ENCODE measurements at places on chromosomes 5 and 9. TPM values are rescaled to one million over a fixed set of nuclear protein-coding genes. Genes with fewer than 3 reads are reported as not detected.

ACSL6 gene
- total RNA-seq = 0.09 TPM

PCDHB9 gene
- 0.14 TPM for total RNA-seq

SPOCK1 gene
- 7.0 TPM for total RNA-seq

DNA sequence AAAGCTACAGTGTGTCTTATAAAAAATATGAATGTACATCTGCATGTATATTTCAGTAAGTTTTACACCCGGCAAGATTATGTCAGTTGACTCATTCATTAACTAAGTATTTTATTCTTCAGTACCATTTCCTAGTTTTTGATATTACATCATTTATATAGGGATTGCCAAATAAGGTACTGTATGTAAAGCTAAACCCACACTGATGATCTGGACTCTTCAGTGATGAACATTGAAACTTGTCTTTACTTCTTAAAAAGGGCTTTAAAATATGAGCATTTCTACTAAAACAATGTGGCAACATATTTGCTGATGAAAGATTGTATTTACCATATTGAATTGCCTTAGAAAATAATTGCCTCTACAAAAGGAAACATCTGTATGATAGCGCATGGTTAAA is 151.8 kb upstream of the TLX3 start:
- peak; percentile 8 for DNase-seq

GRCh38 chr5:128538000-128538249 is at the start of gene FBN2:
Gene FBN2, minus strand, starts transcription at chr5:128538245. Its CDS starts 642 bp downstream, at chr5:128537603.
- no peak for DNase-seq

HAVCR1 gene
- 1.0 TPM for total RNA-seq

GRCh38 chr5:140549237-140550144 is 2.0 kb downstream of the EIF4EBP3 start:
- DNase-seq = peak; percentile 63

DNA sequence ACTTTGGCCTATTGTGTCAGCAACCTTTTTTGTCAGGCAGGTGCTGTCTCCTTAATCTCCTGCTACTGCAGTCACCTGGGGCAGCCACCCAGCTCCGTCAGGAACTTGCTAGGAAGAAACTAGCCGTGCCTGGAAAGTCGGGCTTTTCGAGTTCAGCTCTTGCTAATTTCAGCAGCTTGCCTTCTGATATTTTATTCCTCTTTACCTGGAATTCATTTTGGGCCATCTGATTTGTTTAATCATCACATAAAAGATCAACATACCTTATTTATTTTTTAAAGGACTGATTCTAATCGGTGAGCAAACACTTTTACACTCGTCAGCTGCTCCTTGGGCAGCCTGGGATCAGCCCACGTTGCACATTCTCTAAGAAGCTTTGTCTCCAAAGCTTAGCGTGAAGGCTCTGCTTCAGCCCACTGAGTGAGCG is 42.2 kb downstream of the PRLR start:
- no peak for DNase-seq

DNA sequence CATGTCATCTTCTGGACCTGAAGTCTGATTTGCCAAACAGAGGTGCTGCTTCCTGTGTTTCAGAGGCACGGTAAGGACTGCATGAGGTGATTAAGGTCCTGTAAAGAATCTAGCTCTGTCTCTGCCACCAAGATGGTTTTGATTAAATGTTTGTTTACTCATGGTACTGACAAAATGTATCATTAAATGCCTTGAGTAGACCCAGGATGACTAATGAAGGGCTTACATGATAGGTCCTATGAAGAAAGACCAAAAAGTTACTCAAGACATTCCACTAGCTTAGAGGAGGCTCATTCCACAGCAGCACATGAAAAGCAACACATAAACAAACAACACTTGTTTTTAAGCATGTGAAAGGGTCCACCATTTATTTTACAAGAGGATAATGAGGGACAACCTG is 100.9 kb downstream of the BOD1 start:
- no peak for DNase-seq

Data from dermis blood vessel endothelial cell (primary cell).